Inflammatory macrophage treated with lipopolysaccharide for 4 hours (primary cell): ENCODE measurements at places on chromosomes 2 and 18.

- peak; percentile 79 for DNase-seq
Observed at GRCh38 chr2:102603904-102604303, 15.4 kb upstream of the SLC9A2 start.

- no peak for DNase-seq
Observed at GRCh38 chr2:215847056-215847455, 166.3 kb downstream of the MREG start.

DNA sequence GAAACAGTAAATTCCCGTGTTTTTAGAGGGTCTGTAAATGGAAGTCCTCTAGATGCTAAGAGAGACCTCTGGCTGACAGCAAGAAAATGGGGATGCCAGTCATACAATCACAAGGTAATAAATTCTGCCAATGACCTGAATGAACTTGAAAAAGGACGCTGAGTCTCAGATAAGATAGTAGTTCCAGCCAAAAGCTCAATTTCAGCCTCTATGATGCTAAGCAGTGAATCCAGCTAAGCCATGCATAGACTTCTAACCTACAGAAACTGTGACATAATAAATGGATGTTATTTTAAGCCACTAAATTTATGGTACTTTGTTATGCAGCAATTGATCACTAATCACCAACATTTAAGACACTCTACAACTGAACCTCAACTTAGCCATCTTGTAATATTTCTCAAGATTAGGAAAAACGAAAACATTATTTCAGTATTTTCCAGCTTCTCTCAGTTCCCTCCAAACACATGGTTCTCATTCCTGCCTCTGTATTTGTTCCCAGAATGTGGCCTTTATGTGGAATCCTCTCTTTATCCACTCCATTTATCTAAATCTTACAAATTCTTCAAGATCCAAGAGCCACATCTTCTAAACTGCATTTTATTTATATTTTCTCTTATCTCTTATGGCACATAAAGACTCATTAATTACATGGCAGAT is 331.1 kb downstream of the GULP1 start:
- no peak for DNase-seq

DNA sequence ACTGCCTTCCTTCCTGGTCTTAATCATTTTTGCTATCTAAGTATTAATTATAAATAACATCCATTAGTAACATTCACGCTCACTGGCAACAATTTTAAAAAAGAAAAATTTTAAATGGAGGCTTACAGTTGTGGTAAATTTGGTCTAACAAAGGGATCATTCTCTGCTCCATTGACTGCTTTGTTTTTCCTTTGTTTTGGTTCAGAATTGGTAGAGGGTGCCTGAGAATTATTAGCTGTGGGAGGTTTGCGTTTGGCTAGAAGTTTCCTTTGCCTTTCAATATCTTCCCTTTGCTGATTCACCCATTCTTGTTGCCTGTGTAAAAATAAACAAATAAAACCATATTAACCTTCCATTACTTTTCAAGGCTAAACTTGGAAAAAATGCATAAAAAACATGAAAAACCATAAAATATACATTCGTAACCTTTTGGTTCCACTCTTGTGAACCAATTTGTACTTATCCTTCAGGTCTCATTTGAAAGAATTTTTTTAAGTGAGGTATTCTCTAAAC is 114.6 kb downstream of the TLK1 start:
- no peak for DNase-seq

DNA sequence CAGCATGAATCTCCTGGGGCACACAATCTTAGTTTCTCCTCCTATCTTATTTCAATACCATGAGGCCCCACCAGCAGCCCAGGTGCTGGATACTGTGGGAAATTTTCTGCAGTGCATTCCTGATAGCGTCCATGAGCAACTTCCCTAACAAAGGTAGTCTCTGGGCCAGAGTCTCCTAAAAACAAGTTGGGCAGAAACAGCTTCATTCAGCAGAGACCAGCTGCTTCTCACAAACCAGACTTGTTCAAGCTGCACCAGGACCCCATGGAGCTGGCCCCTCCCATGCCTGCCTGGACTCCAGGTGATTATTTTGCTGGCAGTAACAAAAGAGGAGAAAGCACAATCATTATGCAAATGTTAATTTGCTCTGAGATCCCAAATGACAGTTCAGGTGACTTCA is 31.4 kb downstream of the MYO5B start:
- DNase-seq = no peak

- DNase-seq = no peak
Observed at GRCh38 chr18:37383036-37383785, 182.4 kb downstream of the CELF4 start.

DNA sequence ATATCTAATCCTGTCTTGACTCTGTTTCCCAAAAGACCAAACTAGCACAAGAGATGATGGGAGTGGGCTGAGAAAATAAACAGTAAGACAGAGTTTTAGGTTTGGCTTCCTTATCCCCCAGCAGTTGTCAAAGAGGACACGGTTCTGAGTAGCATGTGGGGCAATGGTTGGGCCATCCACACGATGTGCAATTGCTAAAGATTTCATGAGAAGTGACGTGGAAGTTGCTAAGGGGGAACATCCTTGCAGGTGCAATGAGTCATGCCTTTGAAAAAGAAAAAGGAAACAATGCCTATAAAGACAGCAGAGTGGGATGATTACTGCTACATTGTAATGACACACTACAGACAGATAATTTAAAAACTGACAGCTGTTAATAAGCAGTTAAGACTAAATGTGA is 1395.8 kb downstream of the LRP1B start:
- no peak for DNase-seq

GRCh38 chr18:47215554-47216138 is 35.8 kb downstream of the SKOR2 start:
- DNase-seq = peak; percentile 35

DNA sequence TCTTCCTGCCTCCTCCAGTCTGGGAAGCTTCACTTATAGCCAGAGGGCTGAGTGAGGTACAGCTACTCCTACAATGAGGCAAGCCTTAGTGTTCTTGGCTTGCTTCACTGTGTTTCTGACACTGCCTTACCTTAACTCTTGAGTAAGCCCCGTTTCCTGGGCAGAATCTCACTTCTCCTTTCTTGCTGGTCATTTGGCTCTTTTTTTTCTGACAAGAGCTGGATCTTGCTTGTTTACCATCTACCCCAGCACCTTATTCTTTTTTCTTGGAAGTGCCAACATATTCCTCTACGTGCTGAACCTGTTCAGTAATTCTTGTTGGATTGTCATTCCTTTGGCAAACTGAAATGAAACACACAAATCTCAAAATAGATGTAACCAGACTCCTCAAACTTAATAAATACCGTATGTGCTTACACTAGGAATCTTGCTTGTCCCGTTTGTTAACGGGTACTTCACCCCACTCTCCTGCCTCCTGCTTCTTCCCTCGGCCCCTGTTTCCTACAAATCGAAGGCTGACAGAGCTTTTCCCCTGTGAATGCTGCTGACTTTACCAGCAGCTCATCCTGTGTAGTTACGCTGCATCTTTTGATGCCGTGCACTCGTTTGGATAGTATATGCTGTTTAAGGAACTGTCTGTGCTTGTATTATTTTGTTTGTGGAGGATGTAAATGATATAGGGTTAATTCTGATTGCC is 132.2 kb downstream of the FMNL2 start:
- DNase-seq = peak; percentile 85

DNA sequence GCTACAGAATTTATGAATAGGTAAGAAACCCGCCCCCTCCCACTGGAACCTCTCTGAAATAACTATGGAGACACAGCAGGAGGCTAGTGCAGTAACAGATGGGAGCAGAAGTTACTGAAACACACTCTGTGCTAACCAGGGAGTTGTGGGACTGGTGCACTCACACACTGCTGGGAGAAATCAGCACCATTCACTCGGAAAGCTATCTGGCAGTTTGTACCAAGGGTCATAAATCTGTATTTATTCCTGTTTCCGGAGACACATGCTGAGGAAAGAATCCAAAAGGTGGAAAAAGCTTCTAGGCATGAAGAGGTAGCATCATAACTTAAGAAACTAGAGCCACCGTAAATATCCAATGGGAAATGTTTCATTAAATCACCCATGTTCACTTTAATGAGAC is 39.9 kb downstream of the TGFA start:
- DNase-seq = no peak

GRCh38 chr2:9630117-9630735 is 571 bp downstream of the YWHAQ start:
- DNase-seq = peak; percentile 71

- no peak for DNase-seq
Observed at GRCh38 chr18:42801706-42802105, 313.8 kb downstream of the RIT2 start.

DNA sequence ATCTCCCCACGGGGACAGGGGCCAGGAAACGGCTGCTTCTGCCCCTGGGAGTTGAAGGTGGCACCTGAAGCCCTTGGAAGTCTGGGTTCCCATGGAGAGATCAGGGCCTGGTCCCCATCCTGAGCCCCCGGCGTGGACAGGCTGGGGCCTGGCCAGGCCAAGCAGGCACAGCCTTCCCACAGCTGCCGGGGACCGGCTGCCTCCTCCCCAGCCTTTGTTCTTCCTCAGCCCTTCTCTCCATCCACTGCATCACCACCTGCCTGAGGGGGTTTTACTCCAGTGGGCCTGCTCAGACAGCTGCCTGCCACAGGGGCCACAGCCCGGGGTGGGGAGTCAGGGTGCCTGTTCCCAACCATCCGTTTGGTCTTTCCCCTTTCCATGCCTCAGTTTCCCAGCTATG is 187.7 kb downstream of the INHBB start:
- DNase-seq = no peak

GRCh38 chr2:174632841-174633622 is 35.4 kb upstream of the WIPF1 start:
- peak; percentile 60 for DNase-seq

GRCh38 chr2:51231071-51231470 is 199.1 kb upstream of the NRXN1 start:
- no peak for DNase-seq

DNA sequence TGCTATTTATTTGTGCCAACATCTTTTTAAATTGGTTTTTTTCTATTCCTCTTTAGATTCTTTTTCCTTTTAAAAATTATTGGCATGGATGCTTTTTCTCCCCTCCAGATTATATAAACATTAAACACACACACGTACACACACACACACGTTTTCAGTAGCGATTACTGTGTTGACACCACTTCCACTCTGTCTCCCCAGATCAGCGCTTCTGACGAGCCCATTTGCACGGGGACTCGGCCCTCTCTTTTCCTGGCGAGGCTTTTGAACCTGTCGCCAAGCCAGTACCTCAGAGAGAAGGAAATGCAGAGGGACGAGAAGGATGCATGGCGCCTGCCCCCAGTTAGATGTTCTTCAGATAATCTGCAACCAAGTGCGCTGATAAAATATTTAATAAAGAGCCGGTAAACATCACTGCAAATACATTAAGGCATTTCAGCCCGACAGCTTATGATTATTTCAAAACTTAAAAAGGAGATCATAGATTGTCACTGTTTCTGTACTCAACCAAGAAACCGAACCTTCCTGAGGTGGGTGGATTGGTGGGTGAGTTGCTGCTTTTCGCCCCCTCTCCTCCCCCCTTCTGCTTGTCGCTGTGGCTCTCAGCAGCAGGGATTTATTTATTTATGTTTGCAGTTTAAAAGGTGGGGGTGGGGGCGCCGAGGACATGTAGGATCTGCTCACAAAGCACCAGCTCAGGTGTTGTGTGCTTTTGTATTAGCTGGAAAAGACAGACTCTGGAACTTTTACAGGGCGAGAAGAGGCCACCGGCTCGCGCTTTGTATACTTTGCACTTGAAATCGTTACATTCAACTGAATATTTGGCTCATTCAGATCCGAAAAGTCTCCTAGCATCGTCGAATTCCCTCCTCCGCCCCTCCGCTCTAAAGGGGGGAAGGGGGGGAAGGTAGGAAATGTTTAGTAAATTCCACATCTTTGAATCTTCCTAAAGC is 787 bp upstream of the TBR1 start:
- no peak for DNase-seq

DNA sequence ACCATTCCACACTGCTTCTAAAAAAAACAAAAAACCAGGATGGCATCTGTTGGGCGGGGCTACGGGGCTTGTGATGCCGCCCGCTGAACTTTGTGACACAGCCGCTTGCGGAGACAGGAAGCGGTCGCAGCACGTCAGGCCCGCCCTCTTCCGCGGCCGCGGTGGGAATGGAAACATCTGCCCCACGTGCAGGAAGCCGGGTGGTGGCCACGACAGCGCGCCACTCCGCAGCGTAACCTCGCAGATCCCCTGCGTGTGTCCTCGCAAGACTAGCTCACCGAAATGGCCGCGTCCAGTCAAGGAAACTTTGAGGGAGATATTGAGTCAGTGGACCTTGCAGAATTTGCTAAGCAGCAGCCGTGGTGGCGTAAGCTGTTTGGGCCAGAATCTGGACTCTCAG is 168.5 kb downstream of the SUCLG1 start:
- no peak for DNase-seq

DNA sequence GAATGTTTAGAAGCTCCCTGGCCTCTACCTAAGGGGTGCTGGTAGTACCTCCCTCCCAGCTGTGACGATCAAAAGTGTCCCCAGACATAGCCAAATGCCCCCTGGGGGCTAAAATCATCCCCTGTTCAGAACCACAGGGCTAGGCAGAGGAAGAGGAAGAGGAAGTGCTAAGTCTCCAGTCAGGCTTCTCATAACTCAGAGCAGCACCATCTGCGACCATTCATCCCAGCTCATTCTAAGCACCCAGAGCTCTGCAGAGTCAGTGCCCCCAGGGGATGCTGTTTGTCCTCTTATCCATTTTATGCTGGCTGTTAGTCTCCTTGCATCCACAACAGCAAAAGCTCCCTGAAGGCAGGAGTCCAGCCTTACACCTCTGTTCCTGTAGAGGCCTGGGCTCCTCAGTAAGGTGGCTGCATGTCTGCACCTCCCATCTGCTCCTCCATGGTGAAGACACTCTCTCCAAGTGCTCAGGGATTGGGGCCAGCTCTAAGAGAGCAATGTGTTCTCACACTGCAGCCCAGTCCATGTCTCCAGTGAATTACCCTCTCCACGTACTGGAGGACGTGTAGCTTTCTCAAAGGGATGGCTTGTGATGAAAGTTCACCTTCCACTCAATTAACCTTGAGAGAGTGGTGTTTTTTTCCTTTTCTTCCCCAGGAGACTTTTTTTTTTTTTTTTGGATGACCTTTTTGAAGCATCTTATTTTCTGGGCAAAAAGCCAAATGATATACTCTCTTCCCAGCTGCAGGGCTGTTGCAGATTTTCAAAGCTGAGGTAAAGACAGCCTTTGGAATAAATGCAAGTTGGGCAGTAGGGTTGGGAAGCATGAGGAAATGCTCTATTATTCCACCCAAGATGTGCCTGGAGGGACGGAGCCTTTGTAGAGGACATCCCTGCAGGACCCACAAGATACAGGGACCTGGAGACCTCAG is 158.9 kb upstream of the SLC14A2 start:
- DNase-seq = no peak

GRCh38 chr2:100537918-100538317 is 24.9 kb upstream of the PDCL3 start:
- no peak for DNase-seq

GRCh38 chr18:79879566-79879965 is 71.9 kb downstream of the SLC66A2 start:
- no peak for DNase-seq

DNA sequence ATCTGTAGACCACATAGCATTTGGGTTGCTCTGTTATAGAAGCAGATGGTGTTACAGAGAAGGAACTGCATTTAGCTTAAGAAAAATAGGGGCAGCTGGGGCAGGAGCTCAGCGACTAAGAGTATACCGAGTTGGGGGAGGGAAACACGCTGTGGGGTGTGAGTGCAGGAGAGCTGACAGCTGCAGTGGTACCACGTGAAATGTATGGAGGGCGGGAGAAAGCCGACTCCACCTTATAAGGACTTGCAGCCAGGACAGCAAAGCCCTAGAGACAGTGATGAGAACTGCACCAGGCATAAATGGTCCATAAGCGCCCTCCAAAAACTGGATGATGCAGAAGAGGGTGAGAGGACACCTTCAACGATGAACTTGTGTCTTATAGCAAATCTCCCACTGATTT is 237.6 kb downstream of the PRKCE start:
- peak; percentile 54 for DNase-seq
